Dermis blood vessel endothelial cell (primary cell): ENCODE measurements at places on chromosomes 12 and 14. TPM values are rescaled to one million over a fixed set of nuclear protein-coding genes. Genes with fewer than 3 reads are reported as not detected.

Gene CLEC12A
- total RNA-seq, result not detected in 2 replicates

Gene OR4E2
- total RNA-seq, result not detected in 2 replicates

Gene SLC25A3
- total RNA-seq, result 657 and 845 TPM in 2 replicates

Gene ATN1
- 12.1 and 18.7 TPM in 2 replicates for total RNA-seq

Gene SPX
- total RNA-seq, result 0.05 and 0.51 TPM in 2 replicates

Gene IL26
- not detected in 2 replicates for total RNA-seq

Gene MYBPC1
- total RNA-seq, result not detected in 2 replicates

Gene TMPRSS12
- total RNA-seq, result not detected in 2 replicates

Gene ABCB9
- 8.5 and 10.9 TPM in 2 replicates for total RNA-seq

Gene RAB21
- 15.8 and 51.4 TPM in 2 replicates for total RNA-seq
